ENCODE measurements at places on chromosomes 16 and 17.
A peak's percentile ranks its signal among the peaks of the same experiment; 100 is the strongest.

GRCh38 chr16:56119133-56119532, 72.2 kb upstream of the GNAO1 start:
- no peak for DNase-seq
- peaks cover 6% of the 10 kb centered on the region for H3K27me3 ChIP-seq
- H3K4me1 ChIP-seq, result peaks cover 13% of the 10 kb centered on the region
- no peak overlapping the region for H3K27ac ChIP-seq

DNA sequence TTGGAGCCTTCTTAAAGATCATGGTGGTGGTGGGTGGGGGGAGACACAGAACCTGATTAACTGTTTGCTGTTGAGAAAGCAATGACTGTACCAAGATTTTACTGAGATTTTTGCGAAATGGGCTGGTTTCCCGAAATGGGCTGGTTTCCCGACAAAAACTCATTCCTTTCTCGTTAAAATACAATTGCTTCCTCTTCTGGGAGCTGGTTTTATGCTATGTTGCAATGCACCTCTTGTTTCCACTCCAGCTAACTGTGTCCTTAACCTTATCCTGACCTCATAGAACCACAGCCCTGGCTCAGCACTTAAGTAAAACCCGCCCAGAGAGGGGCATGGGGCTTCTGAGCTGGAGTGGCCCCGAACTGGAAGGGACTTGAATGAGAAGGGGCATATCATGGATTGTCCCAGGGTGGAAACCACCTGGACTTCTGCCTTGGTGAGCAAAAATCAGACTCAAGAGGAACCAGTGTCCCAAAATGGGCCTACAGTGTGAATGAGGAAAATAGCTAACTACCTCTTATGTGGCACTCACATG, 20.9 kb downstream of the FAM20A start:
- no peak overlapping the region for H3K4me3 ChIP-seq
- H3K36me3 ChIP-seq, result no peaks in the 10 kb centered on the region
- H3K4me1 ChIP-seq, result peaks cover 6% of the 10 kb centered on the region
- H3K27me3 ChIP-seq, result no peaks in the 10 kb centered on the region
- no peak overlapping the region for H3K27ac ChIP-seq

GRCh38 chr17:61157246-61157886, 242.3 kb upstream of the TBX2 start:
- H3K27ac ChIP-seq, result peak overlapping the region; percentile 98
- H3K36me3 ChIP-seq, result no peaks in the 10 kb centered on the region
- peak overlapping the region; percentile 64 for H3K4me3 ChIP-seq
- peaks cover 85% of the 10 kb centered on the region for H3K4me1 ChIP-seq

GRCh38 chr17:40678902-40679522, 14.0 kb upstream of the KRT222 start:
- H3K4me1 ChIP-seq, result peaks cover 6% of the 10 kb centered on the region
- H3K4me3 ChIP-seq, result no peak overlapping the region
- DNase-seq, result no peak
- peaks cover 55% of the 10 kb centered on the region for H3K27me3 ChIP-seq

DNA sequence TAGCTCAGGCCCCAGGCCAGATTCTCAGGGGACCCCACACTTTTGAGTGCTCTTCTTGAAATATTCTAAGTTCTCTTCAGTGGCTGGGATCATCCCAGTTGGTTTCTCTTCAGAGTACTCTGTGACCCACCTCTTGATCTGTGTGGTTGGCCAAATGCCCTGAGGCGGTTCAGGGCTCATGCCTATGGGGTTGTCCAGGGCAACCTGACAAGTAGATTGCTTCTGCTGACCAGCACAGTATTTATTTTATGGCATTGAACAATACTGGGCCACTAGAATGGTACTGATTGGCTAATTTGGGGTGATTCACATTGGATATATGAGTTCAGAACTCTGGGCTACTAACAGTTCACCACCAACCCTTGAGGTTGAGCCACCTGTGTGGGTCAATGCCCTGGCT, 7.4 kb upstream of the GOSR2 start:
- no peak overlapping the region for H3K27ac ChIP-seq
- H3K4me1 ChIP-seq, result no peaks in the 10 kb centered on the region
- H3K27me3 ChIP-seq, result no peaks in the 10 kb centered on the region
- DNase-seq, result no peak
- no peak overlapping the region for H3K4me3 ChIP-seq
- H3K36me3 ChIP-seq, result peaks cover 3% of the 10 kb centered on the region

DNA sequence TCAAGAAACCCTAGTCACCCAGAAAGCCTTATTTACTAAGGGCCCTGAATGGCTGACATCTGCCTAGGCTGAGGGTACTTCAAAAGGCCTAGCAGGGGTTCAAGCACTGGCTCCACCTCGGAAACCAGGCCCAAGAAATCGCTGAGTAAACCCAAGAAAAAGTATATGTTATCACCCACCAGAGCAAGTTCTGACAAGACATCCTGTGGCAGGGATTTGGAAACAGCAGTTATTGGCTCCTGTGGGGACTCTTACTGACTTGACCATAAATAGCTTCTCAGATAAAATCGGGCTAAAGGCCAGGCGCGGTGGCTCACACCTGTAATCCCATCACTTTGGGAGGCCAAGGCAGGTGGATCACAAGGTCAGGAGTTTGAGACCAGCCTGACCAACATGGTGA, 12.2 kb downstream of the ATP6V0D1 start:
- H3K4me3 ChIP-seq, result no peak overlapping the region
- no peaks in the 10 kb centered on the region for H3K36me3 ChIP-seq
- DNase-seq, result no peak
- H3K4me1 ChIP-seq, result no peaks in the 10 kb centered on the region

GRCh38 chr17:6452471-6453266, 8.4 kb downstream of the PIMREG start:
- DNase-seq, result no peak
- H3K27me3 ChIP-seq, result peaks cover 30% of the 10 kb centered on the region
- H3K27ac ChIP-seq, result no peak overlapping the region
- H3K4me1 ChIP-seq, result peaks cover 1% of the 10 kb centered on the region

- no peak overlapping the region for H3K4me3 ChIP-seq
- H3K36me3 ChIP-seq, result peaks cover 6% of the 10 kb centered on the region
- H3K27me3 ChIP-seq, result no peaks in the 10 kb centered on the region
- no peak for DNase-seq
Measured at GRCh38 chr17:2692781-2693135, 18.8 kb downstream of the CLUH start.

DNA sequence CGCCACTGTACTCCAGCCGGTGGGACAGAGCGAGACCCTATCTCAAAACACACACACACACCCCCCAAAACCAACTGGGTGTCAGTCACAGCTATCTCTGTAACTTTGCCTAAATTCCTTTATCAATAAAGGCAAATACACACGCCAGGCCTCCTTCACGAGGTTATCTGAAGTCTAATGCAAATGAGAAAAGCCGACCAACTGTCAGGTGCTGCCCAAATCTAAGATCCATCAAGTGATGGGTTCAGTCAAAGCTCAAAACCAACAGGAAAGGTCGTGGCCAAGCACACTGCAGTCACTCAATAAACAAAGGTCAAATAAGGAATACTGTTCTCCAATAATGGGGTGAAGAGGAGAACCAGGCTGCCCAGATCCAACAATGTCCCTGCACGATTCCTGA, 1.1 kb downstream of the ANKFY1 start:
- H3K4me3 ChIP-seq, result peak overlapping the region; percentile 83
- no peak for DNase-seq
- no peaks in the 10 kb centered on the region for H3K27me3 ChIP-seq
- peak overlapping the region; percentile 91 for H3K27ac ChIP-seq
- H3K36me3 ChIP-seq, result peaks cover 26% of the 10 kb centered on the region
- H3K4me1 ChIP-seq, result peaks cover 25% of the 10 kb centered on the region

DNA sequence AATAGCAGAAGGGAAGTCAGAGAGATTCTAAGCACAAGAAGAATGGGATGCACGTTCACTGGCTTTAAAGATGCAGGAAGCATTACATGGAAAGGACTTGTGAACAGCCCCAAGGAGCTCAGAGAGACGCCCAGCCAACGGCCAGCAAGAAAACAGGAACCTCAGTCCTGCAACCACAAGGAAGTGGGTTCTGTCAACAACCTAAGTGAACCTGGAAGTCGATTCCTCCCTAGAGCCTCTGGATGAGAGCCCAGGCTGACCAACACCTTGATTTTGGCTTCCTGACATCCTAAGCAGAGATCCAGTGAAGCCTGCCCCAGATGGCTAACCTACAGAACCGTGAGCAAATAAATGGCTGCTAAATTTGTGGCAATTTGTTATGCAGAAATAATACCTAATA, 24.5 kb downstream of the GPR142 start:
- H3K36me3 ChIP-seq, result no peaks in the 10 kb centered on the region
- peaks cover 20% of the 10 kb centered on the region for H3K4me1 ChIP-seq
- H3K4me3 ChIP-seq, result no peak overlapping the region
- no peaks in the 10 kb centered on the region for H3K27me3 ChIP-seq

GRCh38 chr17:10155371-10156076, 42.9 kb downstream of the GAS7 start:
- H3K36me3 ChIP-seq, result no peaks in the 10 kb centered on the region
- H3K4me3 ChIP-seq, result no peak overlapping the region
- DNase-seq, result no peak
- H3K4me1 ChIP-seq, result peaks cover 23% of the 10 kb centered on the region
- no peaks in the 10 kb centered on the region for H3K27me3 ChIP-seq

DNA sequence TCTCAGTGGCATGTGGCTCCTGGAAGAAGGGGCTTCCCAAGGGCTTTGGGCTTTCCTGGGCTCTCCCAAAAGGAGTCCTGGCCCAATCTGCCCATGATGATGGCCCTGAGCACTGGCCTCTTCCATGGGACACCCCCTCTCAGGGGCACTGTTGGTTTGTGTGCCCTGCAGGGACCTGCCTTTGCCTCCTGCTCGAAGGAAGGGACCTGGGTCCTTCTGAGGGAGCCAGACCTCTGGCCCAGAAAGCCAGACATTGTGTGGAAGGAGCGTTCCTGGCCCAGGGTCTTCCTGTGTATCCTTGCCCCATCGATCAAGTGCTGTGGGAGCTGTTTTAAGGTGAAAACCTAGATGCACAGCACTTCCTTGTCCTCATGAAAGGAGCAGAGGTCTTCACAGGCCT, 1689.3 kb downstream of the TP53TG3F start:
- no peak overlapping the region for H3K4me3 ChIP-seq
- DNase-seq, result no peak
- no peaks in the 10 kb centered on the region for H3K27me3 ChIP-seq
- H3K36me3 ChIP-seq, result peaks cover 5% of the 10 kb centered on the region
- H3K27ac ChIP-seq, result no peak overlapping the region

- H3K27me3 ChIP-seq, result no peaks in the 10 kb centered on the region
- peaks cover 69% of the 10 kb centered on the region for H3K4me1 ChIP-seq
- H3K4me3 ChIP-seq, result no peak overlapping the region
- H3K36me3 ChIP-seq, result no peaks in the 10 kb centered on the region
- H3K27ac ChIP-seq, result peak overlapping the region; percentile 81
Measured at GRCh38 chr16:49697631-49698452, 158.1 kb downstream of the ZNF423 start.

DNA sequence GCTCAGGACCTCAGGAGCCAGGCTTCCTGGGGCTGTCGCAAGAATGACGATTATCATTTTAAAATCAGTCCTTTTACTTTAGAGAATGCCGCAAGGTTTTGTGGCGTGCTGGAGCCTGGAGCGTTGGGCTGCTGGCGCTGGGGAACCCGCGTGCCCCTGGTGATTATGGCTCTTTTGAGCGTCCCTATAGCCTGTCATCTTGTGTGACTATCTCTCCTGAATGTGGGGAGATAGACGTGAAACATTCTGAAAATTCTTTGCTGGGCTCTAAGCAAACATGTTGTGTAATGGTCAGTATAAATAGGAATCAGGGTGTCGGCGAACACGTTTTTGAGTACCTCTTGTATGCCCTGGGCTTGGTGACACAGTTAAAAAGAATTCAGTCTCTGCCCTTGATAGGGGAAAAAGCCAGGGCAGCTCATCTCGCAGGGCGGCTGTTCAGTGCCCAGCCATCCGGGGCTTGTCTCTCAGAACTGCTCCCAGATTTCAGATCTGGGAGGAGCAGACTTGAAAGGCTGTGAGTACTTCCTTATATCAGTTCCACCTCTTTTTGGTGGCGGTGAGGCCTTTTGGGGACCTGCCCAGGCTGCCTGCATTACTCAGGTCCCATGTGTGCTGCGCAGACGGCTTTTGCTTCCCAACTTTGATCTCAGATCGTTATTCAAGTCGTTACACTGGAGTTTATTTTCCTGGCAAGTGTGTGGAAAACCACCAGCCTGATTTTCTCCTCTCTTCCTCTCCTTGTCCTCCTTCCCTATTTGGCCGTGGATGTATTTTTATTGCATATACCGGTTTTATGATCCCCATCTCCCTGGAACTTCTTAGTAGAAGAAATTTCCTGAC, 973 bp downstream of the SLC7A6 start:
- H3K36me3 ChIP-seq, result no peaks in the 10 kb centered on the region
- no peaks in the 10 kb centered on the region for H3K27me3 ChIP-seq
- DNase-seq, result peak; percentile 49

DNA sequence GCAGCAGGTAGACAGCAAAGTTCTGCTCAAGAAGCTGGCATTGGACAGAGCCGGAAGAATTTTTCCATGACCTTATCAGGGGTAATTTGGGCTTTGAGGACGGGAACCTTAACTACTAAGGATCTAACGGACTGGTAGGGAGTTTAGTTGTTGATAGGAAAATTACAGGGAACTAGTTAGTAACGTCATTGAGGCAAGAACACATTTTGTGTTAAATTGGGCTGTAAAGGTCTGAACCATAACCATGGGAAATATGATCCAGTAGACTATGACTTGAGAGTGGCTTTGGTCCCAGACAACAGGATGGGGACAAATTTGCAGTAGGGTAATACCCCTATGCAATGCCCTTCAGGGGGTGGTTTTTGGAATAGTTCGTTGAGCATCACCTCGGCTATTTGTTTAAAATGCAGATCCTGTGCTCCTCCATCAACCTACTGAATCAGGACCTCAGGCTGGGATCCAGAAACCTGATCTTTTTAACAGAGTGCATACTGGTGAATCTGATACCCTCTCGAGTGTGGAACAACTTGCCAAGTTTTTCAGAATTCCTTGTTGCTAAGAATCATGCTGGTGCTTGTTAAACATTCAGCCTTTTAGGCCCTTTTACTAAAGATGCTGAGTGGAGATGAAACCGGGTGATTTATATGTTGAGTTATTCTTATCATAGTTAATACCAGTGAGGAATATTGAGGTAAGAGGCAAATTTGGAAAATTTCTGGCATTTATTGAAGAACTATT, 255.1 kb downstream of the MAP2K6 start:
- H3K27me3 ChIP-seq, result no peaks in the 10 kb centered on the region
- no peak overlapping the region for H3K27ac ChIP-seq
- no peak for DNase-seq

DNA sequence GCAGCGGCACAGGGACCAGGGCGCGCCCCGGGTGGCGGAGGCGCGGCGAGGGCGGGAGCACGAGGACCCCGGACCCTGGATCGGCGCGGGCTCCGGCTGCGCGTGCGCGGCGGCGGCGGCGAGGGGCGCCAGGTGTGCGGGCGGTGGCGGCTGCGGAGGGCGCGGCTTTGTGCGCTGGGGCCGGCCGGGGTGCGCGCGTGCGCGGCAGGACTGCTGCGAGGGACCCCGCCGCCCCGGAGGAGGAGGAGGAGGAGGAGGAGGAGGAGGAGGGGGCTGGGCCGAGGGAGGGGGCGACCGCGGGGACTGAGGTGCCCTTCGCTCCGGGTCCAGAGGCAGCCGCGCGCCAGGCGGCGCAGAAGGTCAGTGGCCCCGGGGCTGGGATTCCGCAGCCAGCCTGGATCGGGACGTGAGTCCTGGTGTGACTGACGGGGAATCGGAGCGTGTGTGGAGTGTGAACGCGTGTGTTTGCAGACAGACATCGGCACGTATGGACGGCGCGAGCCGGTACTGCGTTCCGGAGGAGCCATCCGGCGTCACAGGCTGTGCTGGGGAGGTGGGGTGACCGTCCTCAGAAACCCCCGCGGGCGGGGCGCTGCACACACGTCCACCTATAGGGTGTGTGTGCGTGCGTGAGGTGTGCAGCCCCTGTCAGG, 19.5 kb upstream of the RAP1GAP2 start:
- H3K36me3 ChIP-seq, result no peaks in the 10 kb centered on the region
- H3K27ac ChIP-seq, result no peak overlapping the region
- peak overlapping the region; percentile 68 for H3K4me3 ChIP-seq
- peaks cover 65% of the 10 kb centered on the region for H3K27me3 ChIP-seq
